ENCODE measurements at places on chromosomes 3 and 15.

DNA sequence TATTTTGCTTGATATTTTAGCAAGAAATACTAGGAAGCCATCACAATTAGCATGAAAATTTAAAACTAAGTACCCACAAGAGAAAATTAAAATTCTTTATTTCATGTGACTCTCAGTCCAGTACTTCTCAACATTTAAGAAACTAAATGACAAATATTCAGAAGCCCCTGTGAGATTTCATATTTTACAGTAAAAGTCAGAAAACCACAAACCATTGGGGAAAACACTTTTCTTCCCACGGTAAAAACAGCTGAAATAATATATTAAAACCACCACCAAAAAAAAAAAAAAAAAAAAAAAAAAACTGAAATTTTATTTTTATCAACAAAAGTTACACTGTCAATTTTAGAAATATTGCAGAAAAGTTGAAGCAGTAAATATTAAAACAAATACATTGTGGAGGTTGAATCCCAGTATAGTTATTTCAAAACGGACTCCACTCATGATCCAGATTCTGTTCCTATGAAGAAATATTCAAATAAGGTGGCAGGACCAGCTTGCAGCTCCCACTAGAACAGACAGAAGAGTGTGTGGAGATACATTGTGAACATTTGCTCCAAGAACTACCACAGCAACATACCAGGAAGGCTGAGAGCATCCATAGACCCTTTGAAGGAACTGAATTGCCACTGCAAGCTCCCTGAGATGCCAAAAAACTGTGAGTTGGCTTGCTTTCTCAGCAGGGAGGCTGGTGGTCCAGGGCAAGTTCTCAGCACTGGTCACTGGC lies 308.2 kb downstream of the CTNNB1 start:
- DNase-seq, result no peak

- peak; percentile 38 for DNase-seq
Measured at GRCh38 chr3:115272036-115272824, 125.1 kb upstream of the ZBTB20 start.

DNA sequence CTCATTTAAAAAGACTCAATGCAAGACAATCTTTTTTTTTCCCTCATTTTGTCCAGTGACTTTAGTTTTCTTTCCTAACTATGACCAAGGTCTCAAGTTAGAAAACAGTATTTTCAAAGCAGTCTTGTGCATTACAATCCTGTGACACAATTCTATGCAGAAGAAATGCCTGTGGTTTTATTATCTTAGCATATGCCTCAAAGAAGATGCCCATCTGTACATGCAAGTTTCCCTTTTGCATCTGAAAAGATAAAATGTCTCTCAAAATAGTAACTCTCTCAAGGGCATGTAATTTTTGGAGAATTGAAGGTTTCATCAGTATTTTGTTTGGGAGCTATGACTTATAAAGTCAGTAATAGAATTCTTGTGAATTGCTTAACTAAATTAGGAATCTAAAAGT lies 292.0 kb upstream of the SUCLG2 start:
- DNase-seq, result no peak

- DNase-seq, result no peak
Measured at GRCh38 chr3:153289334-153289808, 127.3 kb downstream of the RAP2B start.

DNA sequence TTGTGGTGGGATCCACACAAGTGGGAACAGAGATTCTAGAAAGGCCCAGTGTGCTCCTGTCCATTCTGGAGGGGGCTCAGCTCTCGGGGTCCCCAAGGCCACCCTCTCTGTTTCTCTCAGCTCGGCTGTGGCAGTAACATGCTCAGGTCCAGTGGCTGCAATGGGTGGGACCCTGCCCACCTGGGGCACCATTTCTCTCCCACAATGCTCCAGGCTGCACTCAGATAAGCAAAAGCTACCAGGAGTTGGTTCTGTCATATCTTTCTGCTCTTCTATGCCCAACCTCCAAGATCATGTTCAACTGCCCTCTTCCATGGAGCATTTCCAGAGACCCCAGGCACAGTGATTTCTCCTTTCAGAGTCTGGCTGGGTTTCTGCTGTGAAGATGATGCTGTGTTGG lies 40.8 kb downstream of the ITGA11 start:
- DNase-seq, result no peak

- peak; percentile 4 for DNase-seq
Measured at GRCh38 chr3:140972833-140973232, 31.2 kb downstream of the SLC25A36 start.

GRCh38 chr3:140736863-140737460 lies 59.1 kb downstream of the TRIM42 start:
- DNase-seq, result peak; percentile 74

GRCh38 chr3:77524463-77524862 lies 484.6 kb downstream of the ROBO2 start:
- peak; percentile 84 for DNase-seq

DNA sequence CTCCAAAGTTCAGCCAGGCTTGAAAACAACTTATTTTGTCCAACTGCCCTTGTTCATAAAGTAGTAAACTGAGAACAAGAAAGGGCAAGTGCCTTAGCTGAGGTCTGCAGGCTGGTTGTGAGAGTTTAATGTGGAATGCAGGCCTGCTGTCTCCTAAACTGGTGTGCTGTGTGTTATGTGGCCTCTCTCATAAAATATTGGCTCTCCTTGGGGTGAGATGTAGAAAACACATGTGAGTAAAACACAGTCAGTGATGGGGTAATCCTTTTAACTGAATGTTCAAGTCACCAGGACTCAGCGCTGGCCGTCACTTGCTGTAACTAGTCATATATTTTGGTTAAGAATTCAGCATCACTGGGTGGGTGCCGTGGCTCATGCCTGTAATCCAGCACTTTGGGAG lies 7.1 kb upstream of the ST6GAL1 start:
- DNase-seq, result no peak
